ENCODE measurements at places on chromosomes 7 and 10.

DNA sequence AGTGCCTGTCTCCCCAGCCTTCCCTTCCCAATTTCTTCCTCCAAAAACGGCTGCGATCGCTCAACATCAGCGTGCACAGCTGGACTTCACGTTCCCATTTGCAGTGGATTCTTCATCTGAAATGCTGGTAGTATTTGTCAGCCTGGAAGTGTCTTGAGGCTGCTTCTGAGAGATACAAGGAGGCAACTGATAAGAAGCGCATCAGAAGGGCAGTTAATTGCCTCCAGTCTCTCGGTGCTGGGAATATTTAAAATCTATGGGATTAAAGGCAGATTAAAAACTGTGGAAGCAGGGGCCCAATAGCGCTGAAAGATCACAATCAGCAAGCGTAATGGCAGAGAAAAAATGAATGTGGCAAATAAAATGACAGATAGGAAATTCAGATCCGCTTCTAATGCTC is 450.0 kb downstream of the GATA3 start:
- no peak for DNase-seq

DNA sequence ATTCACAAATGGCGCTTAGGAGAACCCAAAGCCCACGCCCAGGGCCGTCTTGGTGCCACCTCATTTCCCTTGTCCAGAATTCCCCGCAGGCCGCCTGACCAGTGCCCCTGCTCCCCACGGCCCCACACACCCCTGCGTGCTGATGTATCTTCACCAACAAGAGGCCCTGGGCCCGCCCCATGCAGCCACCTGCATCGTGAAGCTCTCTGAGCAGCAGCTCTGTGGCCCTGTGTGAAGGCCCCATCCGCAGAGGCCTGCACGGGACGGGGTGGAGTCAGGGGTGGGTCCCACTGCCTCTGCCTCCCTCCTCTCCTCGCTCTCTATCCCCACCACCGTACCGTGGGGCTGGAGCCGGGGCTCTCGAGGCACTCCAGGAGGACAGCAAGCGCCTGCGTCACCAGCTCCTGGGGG is 14.7 kb downstream of the BRAT1 start:
- DNase-seq = no peak

DNA sequence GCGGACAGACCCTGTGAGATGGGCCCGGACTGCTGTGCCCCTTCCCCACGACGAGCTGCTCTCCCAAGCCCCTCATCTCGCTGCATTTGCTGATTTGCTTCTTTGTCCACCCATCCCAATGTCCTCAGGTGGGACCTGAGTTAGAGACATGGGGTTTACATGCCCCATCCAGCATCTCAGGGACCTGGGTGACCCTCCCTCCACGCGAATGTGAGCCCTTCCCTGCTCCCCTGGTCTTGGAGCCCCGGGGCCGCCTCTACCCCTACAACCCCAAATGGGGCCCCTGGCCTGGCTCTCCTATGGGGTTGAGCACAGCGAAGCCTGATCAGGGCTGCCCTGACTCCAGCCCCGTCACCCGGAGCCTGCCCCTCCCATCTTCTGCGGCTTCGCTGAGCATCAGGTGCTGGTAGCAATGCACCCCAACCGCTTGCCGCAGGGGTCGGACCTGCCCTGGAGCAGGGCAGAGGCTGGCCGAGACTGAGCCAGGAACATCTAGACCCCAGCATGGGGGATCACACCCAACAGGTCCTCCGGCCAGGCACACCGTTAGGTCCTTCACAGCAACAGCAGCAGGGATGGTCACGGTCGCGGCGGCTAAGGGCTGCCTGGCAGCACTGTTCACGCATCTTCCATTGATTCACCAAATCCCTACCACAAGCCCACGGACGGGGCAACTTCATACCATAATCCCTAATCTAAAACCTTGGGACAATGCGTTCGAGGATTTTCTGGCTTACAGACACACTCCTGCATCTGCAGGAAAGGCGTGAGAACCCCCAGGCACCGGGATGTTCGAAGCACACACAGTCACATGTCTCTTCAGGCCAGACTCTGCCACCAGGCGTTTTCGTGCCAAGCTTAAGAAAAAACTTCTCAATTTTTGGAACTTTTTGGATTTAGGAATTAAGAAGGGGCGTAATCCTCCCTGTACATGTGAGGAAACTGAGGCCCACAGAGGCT is 15.5 kb downstream of the WDR86 start:
- DNase-seq = no peak

GRCh38 chr10:77526868-77527617 is 110.6 kb downstream of the KCNMA1 start:
- no peak for DNase-seq

- no peak for DNase-seq
Measured at GRCh38 chr7:50684713-50685075, 98.0 kb downstream of the GRB10 start.

GRCh38 chr10:99681553-99681952 is 22.2 kb downstream of the ENTPD7 start:
- no peak for DNase-seq

DNA sequence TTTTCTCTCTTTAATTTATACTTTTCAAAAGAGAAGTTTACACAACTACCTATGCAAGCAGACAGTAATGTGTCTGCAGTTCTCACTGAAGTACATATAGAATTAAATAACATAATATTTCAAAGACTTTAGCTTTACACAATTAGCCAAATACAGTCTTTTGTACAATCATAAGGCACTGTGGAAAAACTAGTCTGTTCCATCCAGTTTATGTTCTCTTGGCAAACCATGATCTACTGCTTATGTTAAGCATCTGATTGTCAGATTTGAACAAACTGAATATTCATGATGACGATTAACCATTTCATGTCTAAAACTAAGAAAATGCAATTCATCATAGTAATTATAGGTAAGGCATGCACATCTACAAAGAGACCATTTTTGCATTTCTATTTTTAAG is 842 bp downstream of the SEMA3A start:
- DNase-seq = no peak

DNA sequence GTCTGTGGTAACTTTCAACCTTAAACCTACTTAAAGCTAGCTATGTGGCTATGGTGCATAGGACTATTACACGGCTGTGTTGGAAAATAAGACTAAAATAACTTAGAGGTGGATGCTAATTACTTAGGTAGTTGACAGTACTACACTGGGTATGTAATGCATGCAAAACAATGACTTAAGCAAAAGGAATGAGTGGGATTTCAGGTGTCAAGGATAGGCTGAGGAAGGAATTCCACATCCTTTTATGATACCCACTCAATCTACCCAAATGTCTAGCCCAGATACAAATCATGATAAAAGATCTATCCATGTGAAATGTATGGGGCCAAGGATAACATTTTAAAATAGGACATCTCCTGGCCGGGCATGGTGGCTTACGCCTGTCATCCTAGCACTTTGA is 13.9 kb downstream of the CDNF start:
- DNase-seq = no peak

DNA sequence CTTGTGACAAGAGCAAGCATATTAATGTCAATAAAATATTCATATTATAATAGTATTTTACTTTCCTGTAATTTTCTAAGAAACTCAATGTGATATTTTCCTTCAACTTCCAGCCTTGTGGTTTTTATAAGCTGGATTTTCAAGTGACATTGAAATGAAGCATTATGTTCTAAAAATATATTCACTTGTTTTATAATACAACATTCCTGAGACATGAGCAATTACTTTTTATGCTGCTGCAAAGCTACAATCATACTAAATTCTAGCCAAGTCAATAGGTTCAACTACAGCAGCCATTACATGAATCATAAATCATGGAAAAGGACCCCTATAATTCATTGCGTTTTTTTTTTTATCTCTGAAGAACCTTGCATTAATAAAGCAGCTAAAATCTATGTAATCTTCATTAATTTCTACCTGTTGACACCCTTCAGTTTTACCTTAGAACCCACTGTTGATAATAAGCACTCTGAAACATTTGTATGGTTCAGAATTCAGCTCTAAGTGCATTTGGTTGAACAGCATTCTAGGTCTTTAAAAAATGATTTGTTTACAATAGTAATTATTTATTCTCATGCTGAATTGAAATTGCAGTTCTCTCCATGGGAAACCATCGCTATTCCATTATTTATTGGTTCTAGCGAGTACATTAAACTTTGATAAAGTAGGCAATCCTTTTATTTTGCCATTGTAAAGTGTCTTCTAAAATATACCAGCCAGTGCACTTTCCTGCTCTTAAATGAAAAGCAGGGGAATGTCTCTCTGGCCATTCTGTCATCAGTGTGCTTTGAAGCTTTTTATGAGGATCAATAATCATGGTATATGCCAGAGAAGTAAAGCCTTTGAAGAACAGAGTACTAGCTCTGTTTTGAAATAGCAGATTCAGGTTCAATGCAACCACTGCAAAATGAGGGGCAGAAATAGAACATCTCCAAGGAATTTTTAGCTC is 132.6 kb downstream of the GNAT3 start:
- no peak for DNase-seq

GRCh38 chr7:41148521-41148951 is 554.4 kb downstream of the INHBA start:
- DNase-seq = no peak

GRCh38 chr7:74482629-74483401 is 29.1 kb downstream of the GTF2IRD1 start:
- DNase-seq = no peak

DNA sequence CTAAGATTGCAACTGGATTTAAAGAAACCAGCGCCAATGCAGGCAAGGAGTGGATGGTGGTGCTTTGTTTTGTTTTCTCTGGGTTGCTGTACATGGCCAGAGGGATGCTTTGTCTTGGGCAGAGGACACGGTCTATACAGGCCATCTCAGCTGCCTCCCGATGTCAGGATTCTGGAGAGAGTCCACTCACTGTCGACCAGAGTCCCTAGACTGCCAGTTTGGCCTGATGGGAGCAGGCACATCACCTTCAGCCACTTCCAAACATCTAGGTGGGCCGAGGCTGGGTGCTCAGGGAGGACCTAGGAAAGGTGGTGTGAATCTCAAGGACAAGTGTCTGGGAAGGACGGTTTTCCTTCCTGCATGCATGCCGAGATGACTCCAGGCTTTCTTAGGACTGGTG is 152.1 kb downstream of the BUB3 start:
- DNase-seq = no peak

- DNase-seq = no peak
Measured at GRCh38 chr7:6171532-6172223, 100.7 kb downstream of the CYTH3 start.

GRCh38 chr7:140384894-140385545 is 13.3 kb downstream of the SLC37A3 start:
- DNase-seq = no peak

GRCh38 chr10:78474743-78475142 is 441.1 kb downstream of the RPS24 start:
- DNase-seq = no peak

DNA sequence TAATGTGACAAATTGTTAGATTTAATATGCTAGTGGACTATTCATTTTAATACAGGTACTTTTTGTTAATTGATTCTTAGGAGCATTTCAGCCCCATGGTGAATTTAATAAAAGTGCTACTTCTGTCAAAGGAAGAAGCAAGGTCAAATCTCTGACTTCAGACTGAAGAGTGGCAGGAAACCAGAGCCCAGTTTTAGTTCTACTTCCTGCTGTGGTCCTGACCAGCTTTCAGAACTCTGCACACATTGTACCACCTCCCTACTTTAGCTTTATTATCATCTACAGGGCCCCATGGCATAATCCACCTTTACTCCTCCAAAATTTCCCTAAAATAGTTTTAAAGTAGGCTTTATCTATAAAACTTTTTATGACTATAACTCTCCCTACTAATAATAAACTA is 33.7 kb downstream of the CTTNBP2 start:
- DNase-seq = no peak

GRCh38 chr10:103818105-103818504 is 37.3 kb downstream of the SH3PXD2A start:
- DNase-seq = no peak

DNA sequence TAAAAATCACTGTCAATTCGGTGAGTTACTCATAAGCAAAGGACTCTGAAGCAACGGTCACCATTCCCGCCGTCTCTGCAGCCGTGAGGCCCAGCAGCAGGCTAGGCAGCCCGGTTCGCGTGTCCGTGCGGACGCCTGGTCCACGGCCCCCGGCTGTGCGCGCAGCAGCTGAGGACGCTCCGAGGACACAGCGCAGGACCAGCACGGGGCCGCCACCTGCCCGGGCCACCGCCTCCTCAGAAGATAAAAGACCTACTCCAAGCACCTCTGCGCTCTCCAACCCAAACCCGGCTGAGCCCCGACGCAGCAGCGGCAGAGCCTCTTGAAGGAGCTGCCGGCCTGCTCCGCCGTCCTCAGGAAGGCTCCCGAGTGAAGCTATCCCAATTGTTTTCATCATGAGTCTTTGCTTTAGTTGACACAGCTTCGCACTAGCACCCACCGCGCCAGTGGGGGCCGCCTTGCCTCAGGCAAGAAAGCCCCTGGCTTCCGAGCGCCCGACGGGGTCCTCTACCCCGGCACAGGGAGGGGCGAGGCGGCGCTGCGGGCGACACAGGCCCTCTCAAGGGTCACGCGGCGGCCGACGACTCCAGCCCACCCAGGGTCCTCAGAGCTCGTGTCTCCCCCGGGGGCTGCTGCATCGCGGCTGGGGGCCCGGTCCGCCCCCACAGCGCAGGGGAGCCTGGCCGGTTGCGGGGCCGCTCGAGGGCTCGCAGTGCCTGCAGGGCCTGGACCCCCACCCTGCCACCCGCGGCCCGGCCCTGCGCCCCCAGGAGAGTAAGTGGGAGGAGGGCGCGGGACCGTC is 16.9 kb upstream of the GPR146 start:
- DNase-seq = peak; percentile 5

DNA sequence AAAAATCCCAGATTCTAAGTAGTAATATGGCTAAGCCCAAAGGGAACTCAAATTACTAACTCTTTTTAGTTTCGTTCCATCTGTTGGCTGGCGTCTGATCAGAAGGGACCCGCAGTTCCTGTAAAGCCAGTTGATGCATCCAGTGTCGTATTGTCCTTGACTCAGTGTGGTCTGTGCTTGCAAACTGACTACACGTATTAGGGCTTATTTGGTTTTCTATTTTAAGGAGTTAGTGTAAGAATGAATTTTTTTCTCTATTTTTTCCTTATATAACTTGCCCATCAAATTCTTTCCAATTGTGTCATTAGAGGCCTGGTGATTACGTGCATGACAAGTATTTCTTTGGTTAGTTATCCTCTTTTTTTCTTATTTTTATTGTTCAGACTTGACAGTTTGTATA is 9.7 kb downstream of the ABCA13 start:
- no peak for DNase-seq

GRCh38 chr10:113960617-113961181 is 83.0 kb upstream of the ADRB1 start:
- DNase-seq = peak; percentile 49

DNA sequence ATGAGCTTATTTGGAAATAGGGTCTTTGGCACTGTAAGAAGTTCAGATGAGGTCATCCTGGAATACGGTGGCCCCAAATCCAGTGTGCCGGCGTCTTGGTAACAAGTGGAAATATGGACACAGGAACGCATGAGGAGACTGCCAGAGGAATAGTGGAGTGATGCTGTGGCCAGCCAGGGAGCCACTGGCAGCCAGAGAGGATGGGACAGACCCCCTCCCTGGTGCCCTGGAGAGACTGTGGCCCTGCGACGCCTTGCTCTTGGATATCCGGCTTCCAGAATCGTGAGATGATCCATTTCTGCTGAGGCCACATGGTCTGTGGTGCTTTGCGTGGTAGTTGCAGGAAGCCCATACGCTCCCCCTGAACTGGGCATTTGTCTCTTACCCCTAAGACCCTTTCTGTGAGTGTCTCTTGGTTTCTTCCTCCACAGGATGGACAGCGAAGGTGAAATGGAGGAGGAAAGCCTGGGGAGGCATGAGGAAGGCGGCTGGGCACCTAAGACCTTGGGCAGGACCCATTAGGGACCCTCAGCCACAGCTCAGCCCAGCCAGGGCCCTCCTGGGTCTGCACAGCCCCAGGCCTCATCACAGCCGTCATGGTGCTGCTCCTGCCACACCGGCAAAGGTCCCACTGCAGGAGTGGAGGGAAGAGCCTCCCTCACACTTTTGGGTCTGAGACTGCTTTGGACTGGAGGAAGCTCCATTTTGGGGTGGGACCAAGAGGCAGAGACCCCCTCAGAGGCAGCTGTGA is 53.6 kb downstream of the INSIG1 start:
- no peak for DNase-seq

All from DMS79 (cell line).